ENCODE measurements at places on chromosomes 16 and 17.

DNA sequence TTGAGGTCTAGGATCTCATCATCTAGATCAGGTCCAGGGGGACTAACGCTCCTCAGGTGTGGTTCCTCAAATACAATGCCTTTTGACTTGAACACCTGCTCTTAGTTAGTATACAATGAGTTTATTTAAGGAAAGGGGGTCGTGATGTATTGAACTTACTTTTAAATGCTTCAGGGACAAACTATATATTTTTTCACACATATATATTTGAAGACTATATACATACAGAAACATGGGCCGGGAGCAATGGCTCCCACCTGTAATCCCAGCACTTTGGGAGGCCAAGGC is 11.5 kb upstream of the USP32 start:
- DNase-seq, result no peak
- no peak overlapping the region for H3K4me3 ChIP-seq
- no peaks in the 10 kb centered on the region for H3K36me3 ChIP-seq
- H3K4me1 ChIP-seq, result peaks cover under 1% of the 10 kb centered on the region
- H3K27me3 ChIP-seq, result peaks cover 7% of the 10 kb centered on the region

DNA sequence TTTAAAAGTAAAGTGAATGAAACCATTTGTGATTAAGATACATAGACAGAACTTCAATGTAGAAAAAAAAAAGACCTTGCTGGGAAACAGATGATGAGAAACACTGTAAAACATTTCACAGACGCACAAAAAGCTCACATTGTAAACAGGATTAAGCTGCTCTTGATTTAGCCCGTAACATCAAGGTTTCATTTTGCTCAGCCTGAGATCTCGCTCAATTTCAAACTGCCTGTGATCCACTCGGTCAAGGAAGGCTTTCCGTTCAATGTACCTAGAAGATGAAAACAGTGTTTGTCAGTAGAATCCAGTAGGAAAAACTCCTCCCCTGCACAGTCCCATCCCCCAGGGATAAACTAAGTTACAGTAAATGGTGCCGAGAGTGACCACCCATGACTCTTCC is 42.3 kb upstream of the BCAR1 start:
- H3K4me1 ChIP-seq, result peaks cover 6% of the 10 kb centered on the region
- no peaks in the 10 kb centered on the region for H3K27me3 ChIP-seq
- DNase-seq, result no peak
- no peak overlapping the region for H3K27ac ChIP-seq
- H3K36me3 ChIP-seq, result peaks cover 46% of the 10 kb centered on the region
- H3K4me3 ChIP-seq, result no peak overlapping the region

- no peak for DNase-seq
- no peak overlapping the region for H3K4me3 ChIP-seq
- peaks cover 12% of the 10 kb centered on the region for H3K27me3 ChIP-seq
- H3K27ac ChIP-seq, result no peak overlapping the region
- no peaks in the 10 kb centered on the region for H3K4me1 ChIP-seq
These were observed 1.5 kb downstream of the ZNF205 start for GRCh38 chr16:3113765-3114479.

DNA sequence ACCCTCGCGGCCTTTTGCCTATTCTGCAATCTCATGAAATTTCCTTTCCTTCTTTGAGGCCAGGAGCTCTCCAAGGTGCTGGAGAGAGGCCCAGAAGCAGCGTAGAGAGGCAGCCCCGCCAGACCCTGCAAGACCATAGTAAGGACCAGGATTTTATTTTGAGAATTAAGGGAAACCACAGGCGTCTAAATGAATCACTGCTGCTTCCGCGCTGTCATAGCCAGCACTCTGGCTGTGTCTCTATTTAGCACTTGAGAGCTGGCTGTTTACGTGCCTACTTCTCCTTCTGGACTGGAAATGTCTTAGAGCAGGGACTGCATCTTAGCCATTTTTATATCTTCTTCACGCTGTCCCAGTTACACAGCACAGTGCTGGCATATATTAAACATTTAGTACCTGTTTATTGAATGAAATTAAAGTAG is 37.6 kb upstream of the PIRT start:
- H3K36me3 ChIP-seq, result no peaks in the 10 kb centered on the region
- no peak overlapping the region for H3K4me3 ChIP-seq
- H3K4me1 ChIP-seq, result peaks cover 2% of the 10 kb centered on the region
- H3K27ac ChIP-seq, result no peak overlapping the region
